ENCODE measurements at places on chromosomes 1 and 21.

DNA sequence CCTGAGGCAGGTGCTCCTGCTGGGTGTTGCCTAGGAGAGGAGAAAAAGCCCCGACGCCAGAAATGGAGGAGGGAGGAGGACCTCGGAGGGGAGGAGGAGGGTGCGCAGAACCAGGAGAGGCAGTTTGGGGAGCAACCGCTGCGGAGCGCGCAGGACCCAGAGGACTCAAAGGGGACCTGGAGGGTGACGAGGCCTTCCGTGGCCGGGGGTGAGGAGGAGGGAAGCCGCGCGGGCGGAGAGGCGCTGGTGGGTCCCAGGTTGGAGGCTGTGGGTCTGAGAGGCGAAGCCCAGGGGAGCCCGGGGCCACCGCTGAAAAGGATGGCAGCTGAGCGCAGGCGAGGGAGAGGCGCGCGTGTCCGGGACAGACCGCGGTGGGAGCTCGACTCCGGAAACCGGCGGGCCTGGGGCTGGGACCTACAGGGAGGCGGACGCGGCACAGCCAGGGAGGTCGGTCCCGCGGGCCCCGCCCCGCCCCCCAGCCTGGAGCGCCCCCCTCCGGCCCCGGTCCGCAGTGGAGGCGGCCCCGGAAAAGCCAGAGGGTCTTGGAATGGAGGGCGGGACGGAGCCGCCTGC is 15.1 kb downstream of the RNF223 start:
- no peak for DNase-seq

- no peak for DNase-seq
Measured at GRCh38 chr1:145891143-145891542, 5.5 kb upstream of the ANKRD35 start.

DNA sequence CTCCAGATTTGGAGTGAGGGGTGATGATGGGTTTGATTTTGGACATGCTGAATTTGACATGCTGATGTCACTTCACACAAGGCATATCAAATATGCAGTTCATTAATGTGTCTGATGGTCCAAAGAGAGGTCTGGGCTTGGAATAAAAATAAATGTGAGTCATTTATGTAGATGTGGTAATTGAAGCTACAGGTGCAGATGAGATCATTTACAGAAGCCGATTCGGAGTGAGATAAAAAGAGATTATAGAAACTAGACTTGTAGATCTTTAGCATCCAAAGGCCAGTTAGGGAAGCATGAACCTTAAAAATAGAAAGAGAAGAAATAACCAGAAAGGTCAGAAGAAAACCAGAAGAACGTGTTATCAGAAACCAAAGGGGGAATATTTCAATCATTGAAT is 350.9 kb upstream of the ZP4 start:
- no peak for DNase-seq

GRCh38 chr1:27527890-27528817 is 38.2 kb upstream of the WASF2 start:
- no peak for DNase-seq

DNA sequence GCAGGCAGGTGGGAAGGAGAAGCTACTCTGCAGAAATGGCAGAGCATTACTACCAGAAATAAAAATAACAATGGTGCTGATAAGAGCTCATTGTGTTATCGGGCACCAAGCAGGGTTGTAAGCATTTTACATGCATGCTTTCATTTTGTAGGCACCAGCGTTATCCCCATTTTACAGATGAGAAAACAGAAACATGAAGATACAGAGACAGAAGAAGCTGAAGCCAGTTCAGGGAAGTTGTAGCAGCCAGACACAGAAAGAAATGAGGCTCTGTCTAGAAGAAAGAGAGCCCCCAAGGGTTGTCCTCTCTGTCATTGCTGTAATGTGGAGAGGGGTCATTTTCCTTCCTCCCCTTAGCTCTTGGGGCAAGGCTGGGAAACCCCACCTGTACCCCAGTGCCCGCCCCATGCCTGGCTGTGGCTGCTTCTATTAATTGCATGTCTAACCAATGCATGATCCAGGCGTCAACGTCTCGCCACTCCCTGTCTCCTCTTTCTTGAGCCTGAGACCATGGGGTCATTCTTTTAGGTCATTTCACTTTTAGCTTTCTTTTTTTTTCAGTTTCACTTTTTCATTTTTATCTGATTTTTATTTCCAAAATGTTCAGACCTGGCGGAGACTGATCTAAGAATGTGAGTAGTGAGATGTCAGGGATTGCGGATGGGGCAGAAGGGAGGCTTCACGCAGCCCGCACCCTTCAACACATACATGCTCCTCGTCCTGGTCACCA is 6.8 kb downstream of the OLIG1 start:
- no peak for DNase-seq

GRCh38 chr1:165053351-165053750 is 303.2 kb downstream of the LMX1A start:
- no peak for DNase-seq

DNA sequence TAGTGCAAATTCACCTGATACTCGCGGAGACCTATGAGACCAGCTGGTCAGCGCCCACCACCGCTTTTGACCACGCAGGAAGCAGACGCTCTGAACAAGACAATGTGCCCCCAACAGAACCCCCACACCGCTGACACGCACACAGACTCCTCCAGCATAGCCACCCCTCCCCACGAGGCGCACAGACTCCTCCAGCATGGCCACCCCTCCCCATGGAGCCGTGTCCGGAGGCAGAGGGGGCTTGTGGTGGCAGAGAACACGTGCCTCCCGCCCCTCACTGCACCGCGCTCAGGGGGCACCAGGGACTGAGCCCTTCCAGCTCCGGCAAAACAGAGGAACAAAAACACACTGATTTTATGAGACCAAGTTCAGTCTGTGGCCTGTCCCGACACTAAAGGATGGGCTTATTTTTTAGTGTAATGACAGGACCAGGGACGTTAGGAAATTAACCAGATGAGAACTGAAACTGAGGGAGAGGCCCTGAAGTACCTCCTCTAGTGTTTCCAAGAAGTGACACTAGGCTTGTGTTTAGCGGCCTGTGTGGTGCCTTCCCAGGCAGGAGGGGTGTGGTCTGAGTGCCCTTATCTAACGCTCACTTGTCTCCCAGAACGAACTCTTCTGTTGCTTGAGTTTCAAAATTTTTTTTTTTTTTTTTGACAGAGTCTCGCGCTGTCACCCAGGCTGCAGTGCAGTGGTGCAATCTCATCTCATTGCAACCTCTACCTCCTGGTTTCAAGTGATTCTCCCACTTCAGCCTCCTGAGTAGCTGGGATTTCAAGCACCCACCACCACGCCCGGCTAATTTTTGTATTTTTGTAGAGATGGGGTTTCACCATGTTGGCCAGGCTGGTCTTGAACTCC is 10.0 kb upstream of the AGPAT3 start:
- DNase-seq, result no peak

DNA sequence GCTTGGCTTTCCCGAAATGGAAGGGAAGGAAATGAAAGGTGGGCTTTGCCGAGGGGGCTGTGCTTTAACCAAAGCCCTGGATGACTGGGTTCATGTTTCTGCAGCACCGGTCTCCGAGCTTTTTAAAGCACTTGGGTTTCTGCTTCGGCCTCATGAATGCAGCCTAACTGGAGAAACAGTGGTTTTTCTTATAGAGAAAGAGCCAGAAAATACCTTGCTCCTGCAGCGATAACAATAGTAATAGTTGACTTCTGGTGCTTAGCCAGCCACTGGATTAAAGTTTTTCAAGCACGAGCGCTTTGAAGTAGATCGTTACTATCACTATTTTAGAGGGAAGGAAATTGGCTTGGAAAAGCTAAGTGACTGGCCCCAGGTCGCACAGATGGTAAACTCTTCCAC is 500 bp upstream of the DOCK7 start:
- DNase-seq, result no peak

- DNase-seq, result no peak
Measured at GRCh38 chr1:228923973-228924686, 188.9 kb downstream of the RHOU start.

DNA sequence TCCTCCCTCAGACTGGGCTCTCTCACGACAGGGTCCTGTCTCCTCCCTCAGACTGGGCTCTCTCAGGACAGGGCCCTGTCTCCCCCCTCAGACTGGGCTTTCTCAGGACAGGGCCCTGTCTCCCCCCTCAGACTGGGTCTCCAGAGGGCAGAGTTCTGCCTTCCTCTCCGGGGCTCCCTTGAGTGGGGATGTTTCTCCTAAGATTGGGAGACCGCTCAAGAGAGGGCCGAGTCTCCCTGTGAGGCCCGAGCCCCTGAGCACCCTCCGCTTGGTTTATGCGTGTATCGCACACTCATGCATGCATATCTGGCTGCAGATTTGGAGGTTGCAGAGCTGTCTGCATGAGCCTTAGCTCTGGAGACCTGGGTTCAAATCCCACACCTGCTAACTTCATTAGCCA is 39.3 kb upstream of the CSF3R start:
- DNase-seq, result no peak

DNA sequence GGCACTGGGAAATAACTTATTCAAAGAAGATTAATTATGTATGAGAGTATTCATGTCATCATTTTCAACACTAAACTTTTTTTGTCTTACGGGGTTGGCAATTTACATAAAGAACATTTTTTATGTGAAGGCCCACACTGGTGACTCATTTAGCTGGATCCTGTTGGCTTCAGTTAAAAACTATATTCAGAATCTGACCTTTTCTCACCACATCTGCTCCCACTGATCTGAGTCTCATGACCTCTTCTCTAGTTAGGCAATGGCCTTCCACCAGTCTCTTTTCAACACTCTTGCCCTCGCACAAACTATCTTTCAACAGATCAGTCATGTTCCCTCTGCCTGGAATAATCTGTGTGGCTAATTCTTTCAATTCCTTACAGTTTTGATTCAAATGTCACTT is 53.4 kb downstream of the TMPRSS15 start:
- no peak for DNase-seq

DNA sequence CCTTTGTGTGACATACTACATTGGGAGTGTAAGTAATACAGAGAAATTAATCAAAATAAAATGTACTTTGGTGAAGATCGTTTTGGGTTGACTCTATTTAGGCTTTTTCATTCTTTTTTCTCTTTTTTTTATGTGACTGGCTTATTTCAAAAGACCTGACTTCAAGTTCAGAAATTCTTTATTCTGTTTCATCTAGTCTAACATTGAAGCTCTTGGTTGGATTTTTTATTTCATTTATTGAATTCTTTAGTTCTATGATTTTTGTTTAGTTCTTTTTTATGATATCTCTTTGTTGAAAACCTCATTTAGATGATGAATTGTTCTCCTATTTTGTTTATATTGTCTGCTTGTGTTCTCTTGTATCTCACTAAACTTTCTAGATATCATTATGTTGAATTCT is 35.6 kb downstream of the SLC35A3 start:
- DNase-seq, result no peak

GRCh38 chr1:162166917-162167615 is 97.6 kb downstream of the NOS1AP start:
- DNase-seq, result no peak

DNA sequence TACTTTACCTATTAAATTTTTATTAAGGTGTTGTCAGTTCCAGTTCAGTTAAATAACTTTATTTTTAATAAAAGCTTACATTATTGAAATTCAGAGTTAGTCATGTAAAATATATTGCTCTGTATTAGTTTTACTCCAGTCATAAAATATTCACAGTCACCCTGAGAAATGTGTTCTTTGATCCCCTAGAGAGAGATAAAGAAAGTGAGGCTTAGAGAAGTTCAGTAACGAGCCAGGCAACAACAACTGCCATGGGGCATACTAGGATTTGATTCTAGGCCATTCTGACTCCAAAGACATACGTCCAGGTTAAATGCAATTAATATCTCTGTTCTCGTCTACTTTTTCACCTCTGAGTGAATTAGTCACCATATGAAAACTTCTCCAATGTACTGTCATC is 761.9 kb upstream of the CXADR start:
- DNase-seq, result no peak

DNA sequence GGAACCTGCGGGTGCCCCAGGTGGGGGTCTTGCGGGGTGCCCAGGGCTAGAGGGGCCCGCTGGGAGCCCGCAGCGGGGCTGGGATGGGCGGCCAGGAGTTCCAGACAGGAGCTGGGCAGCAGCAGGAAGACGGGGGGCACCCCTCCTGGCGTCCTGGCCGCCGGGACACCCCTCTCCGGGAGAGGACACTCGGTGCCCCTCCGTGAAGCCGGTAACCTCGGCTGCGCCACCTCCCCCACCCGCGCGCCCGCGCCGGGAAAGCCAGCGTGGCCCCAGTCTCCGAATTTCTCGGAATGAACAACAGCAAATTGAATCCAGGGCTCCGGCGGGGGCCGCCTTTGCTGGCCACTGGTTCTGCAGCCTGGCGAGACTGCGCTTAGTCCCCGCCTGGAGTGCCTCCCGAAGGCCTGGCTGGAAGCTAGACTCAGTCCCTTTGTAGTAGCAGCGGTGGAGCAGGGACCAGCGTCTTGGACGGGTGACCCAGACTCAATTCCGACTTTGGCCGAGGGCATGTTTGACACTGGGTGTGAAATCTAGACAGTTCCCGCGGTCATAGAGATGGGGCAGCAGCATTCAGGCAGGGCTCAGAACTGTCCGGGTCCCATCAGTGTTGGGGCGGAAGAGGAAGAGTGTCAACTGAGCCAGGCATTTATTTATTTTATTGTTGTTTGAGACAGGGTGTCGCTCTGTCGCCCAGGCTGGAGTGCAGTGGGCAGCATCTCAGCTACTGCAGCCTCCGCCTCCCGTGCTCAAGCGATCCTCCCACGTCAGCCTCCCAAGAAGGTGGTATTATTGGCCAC is 773 bp downstream of the IFNGR2 start:
- DNase-seq, result no peak
